Neural progenitor cell (in vitro differentiated cells): ENCODE measurements at places on chromosomes 3 and 15.

DNA sequence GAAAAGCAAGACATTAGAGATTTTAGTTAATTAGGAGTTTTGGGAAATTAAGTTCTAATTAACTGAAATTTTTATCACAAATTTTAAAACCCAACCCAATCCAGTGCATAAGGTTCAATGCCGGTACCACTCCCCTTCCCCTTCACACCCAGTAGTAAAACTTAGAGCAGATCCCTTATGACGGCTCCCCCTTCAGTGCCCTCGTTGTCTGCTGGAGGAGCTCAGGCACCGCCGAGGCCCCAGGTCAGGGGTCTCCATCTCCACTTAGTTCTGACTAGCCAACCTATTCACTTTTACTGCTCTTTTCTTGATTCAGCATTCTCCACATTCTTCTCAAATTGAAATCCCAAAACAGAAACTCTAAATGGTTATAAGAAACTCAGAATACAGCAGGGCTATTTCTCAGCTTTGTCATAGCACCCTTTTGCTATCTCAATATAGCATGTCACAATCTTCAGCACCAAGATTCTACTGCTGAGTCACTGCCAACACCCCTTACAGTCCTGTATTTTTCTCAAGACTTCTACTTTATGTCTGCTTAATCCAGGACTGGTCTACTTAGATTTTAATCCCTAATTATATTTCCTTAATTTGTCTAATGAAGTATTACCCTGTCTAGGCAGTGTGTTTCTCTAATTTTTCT lies 39.8 kb downstream of the TUBGCP4 start:
- no peak overlapping the region for H3K27ac ChIP-seq
- peaks cover 31% of the 10 kb centered on the region for H3K36me3 ChIP-seq
- H3K4me3 ChIP-seq: no peak overlapping the region
- H3K27me3 ChIP-seq: no peaks in the 10 kb centered on the region
- DNase-seq: no peak
- H3K4me1 ChIP-seq: no peaks in the 10 kb centered on the region

GRCh38 chr15:88028024-88028423 lies 228.5 kb downstream of the NTRK3 start:
- no peak overlapping the region for H3K4me3 ChIP-seq
- no peaks in the 10 kb centered on the region for H3K27me3 ChIP-seq
- no peak overlapping the region for H3K27ac ChIP-seq
- no peaks in the 10 kb centered on the region for H3K36me3 ChIP-seq

- no peaks in the 10 kb centered on the region for H3K27me3 ChIP-seq
- no peaks in the 10 kb centered on the region for H3K36me3 ChIP-seq
- no peak overlapping the region for H3K27ac ChIP-seq
- DNase-seq: no peak
- H3K4me3 ChIP-seq: no peak overlapping the region
These were observed 67.6 kb downstream of the TP63 start for GRCh38 chr3:189698811-189699210.

- no peaks in the 10 kb centered on the region for H3K36me3 ChIP-seq
- no peak for DNase-seq
- no peak overlapping the region for H3K27ac ChIP-seq
- H3K4me1 ChIP-seq: no peaks in the 10 kb centered on the region
These were observed 7.1 kb downstream of the ALG3 start for GRCh38 chr3:184241447-184242296.

GRCh38 chr3:58568572-58569286 lies 8.5 kb downstream of the FAM107A start:
- no peak overlapping the region for H3K4me3 ChIP-seq
- H3K27me3 ChIP-seq: no peaks in the 10 kb centered on the region
- no peaks in the 10 kb centered on the region for H3K36me3 ChIP-seq
- DNase-seq: peak; percentile 71
- H3K4me1 ChIP-seq: peaks cover 19% of the 10 kb centered on the region
- no peak overlapping the region for H3K27ac ChIP-seq

DNA sequence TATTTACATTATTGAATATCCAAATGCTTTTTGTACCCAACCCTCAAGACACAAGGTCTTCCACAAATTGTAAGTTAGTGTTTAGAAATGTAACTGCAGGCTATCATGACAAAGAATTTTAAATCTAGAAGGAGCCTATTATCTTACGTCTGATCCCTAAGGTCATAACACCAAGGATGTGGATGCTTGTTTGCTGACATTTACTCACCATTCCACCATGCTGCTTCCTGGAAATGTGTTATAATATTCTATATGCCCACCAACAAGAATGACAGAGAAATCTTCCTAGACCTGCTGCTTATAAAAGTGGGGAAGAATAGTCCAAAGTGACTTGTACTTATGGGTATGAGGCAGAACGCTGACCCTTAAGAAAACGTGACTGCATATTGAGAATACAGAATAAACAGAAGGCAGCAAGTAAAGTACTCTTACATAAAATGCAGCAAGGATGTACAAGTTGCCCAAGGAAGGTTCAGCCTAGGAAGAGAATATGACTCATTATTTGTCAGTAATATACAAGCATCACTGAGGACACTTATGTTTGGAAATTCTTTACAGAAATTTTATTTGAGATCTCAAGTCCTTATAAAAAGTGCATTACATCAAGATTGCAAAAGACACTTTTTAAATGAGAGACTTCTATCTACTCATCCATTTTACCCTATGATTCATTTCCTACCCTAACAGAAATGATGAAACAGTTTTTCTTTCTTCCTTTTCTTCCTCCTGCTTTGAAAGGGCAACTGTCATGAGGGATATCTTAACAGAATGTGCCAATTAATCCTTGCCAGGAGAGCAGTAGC lies 59.6 kb downstream of the ESYT3 start:
- H3K27ac ChIP-seq: no peak overlapping the region
- H3K4me1 ChIP-seq: no peaks in the 10 kb centered on the region
- H3K36me3 ChIP-seq: no peaks in the 10 kb centered on the region
- no peak for DNase-seq
- H3K4me3 ChIP-seq: no peak overlapping the region
- no peaks in the 10 kb centered on the region for H3K27me3 ChIP-seq
